Mucosa of gallbladder (tissue), 1 donor: ENCODE measurements at places on chromosomes 3 and 15.
A peak's percentile ranks its signal among the peaks of the same experiment; 100 is the strongest.

GRCh38 chr15:64571857-64572291, 111.5 kb downstream of the ZNF609 start:
- DNase-seq, result peak; percentile 25

- DNase-seq, result no peak
These were observed 133.7 kb downstream of the FOXB1 start for GRCh38 chr15:60137711-60138396.

GRCh38 chr3:113685956-113686721, 10.3 kb downstream of the USF3 start:
- DNase-seq, result no peak

GRCh38 chr3:63687278-63688225, 35.1 kb downstream of the SNTN start:
- no peak for DNase-seq

- DNase-seq, result no peak
These were observed 42.9 kb downstream of the PXYLP1 start for GRCh38 chr3:141274411-141275031.

- DNase-seq, result no peak
These were observed 540 bp upstream of the RSRC1 start for GRCh38 chr3:158109295-158109803.

GRCh38 chr3:71228156-71228866, 355.2 kb downstream of the FOXP1 start:
- DNase-seq, result no peak

GRCh38 chr15:64782751-64783150, 7.4 kb upstream of the RBPMS2 start:
- no peak for DNase-seq

GRCh38 chr3:72744330-72744729, 103.9 kb downstream of the SHQ1 start:
- no peak for DNase-seq

GRCh38 chr15:72698938-72699337, 12.9 kb downstream of the BBS4 start:
- DNase-seq, result no peak

DNA sequence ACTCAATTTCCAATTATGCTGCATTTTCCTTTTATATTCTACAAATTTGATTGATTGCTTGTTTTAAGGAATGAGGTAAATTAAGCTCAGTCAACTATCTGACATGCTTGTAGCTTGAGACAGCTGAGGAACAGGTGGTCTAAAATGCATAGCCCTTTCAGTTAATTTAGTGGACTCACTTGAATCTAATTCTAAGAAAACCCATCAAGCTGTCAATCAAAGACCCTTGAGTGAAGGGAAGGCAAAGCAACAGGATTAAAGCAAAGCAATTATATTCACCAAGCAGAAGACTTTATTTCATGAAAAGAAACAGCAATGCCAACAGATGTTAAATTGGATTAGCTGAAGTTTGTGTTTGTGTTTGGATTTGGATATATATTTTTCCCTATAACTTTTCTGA, 228.5 kb downstream of the ARPP21 start:
- DNase-seq, result no peak

DNA sequence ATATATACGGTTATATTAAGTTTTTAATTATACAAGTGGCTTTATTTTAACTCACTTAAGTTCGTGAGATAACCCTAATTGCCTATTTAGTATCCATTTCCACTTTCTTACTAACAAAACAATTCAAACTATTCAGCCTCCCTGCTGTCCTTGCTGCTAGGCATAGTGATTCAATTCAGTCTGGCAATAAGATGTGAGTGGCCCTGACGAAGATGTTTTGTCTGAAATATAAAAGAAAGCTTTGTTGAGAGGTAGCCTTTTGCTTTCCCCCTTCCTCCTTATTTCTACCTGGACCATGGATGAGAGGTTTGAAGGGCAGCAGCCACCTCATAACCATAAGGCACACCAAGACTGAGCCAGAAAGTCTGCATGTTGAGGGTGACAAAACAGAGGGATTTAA, 89.3 kb upstream of the TRIM42 start:
- DNase-seq, result no peak

GRCh38 chr3:67616046-67616445, 38.4 kb downstream of the SUCLG2 start:
- DNase-seq, result no peak

- no peak for DNase-seq
These were observed 217.9 kb downstream of the SNRPN start for GRCh38 chr15:25172691-25173090.

- no peak for DNase-seq
These were observed 35.3 kb downstream of the KLHL25 start for GRCh38 chr15:85759376-85759775.
